ENCODE measurements at places on chromosomes 3 and 15. TPM values are rescaled to one million over a fixed set of nuclear protein-coding genes. Genes with fewer than 3 reads are reported as not detected.
A peak's percentile ranks its signal among the peaks of the same experiment; 100 is the strongest.

The ADAMTS7 gene
- total RNA-seq = 64.7 TPM

The IFT80 gene
- 22.5 TPM for total RNA-seq

- no peak for DNase-seq
These were observed 37.8 kb upstream of the MED12L start for GRCh38 chr3:151047636-151048035.

The CCDC9B gene
- total RNA-seq = 47.3 TPM

DNA sequence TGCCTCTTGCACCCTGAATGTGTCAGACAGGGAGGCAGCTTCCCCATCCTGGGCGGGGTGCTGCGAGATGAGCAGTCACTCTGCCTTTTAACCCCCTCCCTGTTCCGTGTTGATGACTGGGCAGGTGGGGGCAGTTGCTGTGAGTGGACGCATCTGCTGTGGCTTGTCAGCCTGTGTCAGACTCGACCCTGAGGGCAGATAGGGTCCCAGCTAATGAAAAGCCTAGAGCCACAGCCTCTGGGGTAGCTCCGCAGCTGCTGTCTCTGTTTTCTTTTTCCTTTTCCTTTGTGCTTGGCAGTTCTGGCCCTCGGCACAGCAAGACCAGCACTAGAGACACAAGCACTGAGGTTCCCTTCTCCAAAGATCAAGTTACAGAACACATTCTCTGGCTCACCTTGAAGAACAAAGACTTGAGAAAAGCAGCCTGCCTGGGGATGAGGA, 43.0 kb upstream of the GLCE start:
- DNase-seq = no peak

DNA sequence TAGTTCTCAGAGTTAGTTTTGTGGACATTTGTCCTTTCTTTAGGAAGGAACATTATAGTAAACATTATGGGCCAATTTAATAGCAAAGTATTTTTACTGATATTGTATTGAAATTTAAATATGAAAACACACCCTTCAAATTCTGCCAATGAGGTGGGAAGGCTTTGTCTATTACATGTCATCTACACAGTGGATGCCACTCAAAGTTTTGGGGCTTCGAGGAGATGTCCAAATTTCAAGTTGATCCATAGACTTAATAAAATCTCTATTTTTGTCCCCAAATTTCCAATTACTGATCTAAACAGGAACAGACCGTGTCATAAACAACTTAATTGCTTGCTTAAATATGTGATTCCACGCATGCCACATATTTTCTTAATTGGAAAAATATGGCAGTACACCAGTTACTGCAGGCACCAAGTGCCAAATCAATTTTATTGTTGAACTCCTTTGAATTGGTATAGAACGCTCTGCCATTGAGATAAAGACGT, 1.7 kb downstream of the SHOX2 start:
- DNase-seq = no peak

DNA sequence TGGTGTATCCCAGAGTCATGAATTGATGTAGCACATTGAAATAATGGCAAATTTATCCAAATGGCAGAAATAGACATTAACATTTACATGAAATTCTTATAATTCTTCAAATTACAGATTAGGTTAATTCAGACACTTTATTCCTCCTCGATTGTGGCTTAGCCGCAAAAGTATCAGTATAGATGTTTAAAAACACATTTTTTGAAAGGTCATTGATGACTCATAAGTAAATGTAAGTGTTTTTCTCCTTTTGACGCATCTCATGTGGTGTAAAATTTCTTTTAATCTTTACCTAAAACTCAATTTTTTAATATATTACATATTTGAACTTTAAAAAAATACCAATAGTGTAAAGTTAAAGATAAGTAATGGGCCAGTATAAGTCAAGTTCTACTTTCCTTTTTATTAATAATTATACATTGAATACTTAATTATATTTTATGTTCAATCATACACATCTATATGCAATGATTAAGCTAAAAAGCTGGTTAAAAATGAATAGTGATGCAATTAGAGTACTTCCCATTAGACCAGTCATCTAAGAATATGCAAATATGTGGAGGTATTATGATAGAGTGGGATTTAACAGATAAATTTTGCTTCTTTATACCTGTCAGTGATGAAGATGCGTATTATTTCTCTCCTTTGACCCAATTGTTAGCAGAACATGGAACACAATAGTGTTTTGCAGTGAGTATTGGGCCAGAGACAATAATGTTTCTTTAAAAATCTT, 678.1 kb upstream of the DPPA4 start:
- DNase-seq = no peak

The FMN1 gene
- total RNA-seq = 0.29 TPM

- DNase-seq = peak; percentile 11
These were observed 27.2 kb downstream of the LRRC2 start for GRCh38 chr3:46538803-46539442.

GRCh38 chr3:81033684-81034083, 727.8 kb downstream of the GBE1 start:
- no peak for DNase-seq

GRCh38 chr15:85316244-85316934, 64.0 kb upstream of the AKAP13 start:
- DNase-seq = no peak

- no peak for DNase-seq
These were observed 173.3 kb downstream of the PDZRN3 start for GRCh38 chr3:73451301-73451944.

GRCh38 chr3:168990621-168991020, 672.9 kb downstream of the MECOM start:
- no peak for DNase-seq

DNA sequence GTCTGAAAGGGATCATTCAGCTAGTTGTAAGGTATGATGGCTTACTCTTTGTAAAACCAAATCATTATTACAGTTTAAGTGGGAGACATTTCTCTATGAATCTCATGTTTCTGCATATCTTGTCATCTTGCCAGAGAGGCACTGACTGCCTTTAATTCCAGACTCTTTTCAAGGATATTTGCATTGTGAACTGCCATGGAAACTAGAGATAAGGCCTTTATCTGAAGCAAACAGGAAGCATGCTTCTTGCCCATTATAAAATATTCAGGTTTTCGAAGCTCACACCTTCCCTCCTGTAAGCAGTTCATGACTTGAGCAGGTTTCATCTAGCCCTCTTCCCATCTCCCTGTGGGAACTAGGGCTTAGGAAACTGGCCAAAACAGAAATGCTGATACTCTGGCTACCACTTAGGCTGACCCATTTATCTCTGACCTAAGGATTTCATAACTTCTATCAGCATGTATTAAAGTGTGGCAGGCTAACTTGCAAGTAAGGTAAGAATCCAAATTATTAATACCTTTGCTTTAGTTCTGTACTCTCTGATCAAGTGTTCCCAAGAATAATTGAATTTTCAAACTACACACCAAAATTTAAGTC, 326.6 kb upstream of the ALCAM start:
- DNase-seq = peak; percentile 81

DNA sequence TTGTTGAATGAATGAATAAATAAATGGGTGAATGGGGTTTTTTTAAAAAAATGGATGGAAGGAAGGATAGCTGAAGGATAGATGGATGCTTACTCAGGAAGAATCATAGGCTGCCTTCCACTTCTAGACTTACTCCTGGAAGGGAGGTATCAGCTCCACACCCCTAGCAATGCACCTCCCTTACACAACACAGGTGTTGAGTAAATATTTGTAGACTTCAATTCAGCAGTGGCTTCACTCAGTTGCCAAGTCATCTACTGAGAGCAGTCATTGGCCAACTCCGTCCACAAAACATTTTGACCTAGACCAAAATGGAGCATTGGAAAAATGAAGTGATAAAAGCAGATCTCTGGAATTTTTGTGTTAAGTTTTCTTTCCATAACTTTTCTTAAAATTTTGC, 65.5 kb upstream of the ST8SIA2 start:
- no peak for DNase-seq

GRCh38 chr3:156181509-156181908, 61.1 kb downstream of the KCNAB1 start:
- no peak for DNase-seq

DNA sequence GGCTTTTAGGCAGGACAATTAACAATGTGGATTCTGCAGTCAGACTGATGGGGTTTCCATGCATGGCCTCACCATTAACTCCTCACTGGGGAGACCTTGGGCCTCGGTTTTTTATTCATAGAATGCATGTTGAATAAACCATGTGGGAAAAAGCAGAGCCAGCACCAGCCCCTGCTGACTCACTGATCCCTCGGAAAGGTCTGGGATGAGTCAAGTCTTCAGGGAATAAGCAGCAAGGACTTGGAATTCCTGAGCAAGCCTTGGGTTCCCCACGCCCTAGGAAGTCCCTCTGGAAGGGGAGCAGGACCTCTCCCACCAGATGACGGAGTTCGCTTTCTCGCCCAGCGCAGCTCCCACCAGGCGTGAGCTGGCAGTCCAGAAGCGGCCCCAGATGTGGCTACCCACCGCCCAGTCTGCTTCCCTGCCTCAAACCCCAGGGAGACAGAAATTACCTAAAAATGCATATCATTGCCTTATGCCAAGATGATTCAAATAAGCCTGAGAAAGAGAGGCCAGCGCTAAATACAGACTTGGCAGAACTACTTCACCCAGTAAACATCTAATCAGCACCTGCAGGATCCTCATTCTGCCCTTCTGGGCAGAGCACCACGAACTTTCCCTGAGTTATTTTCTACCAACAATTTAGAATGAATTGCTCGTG, 45.4 kb downstream of the BTD start:
- DNase-seq = peak; percentile 98

- DNase-seq = no peak
These were observed 318.6 kb downstream of the FHIT start for GRCh38 chr3:60932643-60933042.

DNA sequence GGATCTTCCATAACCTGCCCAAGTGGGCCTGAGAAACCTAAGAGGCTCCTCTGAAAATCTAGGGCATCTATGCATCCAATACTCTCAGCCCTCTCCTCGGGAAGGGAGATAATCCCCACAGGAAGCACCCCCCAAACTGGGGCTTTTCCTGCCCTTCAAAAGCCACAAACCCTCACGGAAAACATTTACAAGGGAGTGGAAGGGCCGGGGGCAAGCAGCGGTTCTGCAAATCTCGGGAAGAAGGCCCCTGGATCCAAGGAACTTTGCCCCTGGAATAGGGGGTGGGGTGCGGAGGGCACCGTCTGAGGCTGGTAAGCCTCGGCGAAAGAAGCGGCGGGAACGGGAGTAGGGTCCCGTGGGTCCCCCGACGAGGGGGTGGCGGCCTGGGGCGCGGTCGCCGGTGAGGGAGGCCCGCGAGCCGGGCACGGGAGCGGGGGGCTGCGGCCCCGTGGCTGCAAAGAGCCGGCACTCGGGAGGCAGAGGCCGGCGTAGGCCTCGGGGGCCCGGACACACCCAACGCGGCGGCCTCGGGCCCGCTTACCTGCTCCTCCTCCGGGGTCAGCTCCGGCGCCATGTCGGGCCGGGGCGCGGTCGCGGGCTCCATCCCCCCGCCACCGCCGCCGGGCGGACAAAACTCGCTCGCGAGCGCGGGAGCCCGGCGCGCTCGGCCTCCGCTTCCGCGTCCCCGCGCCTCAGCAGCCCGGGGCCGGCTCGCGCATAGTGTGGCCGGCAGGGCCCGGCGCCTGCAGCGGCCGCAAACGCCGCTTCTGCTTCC, 755 bp downstream of the PTPN9 start:
- peak; percentile 11 for DNase-seq

DNA sequence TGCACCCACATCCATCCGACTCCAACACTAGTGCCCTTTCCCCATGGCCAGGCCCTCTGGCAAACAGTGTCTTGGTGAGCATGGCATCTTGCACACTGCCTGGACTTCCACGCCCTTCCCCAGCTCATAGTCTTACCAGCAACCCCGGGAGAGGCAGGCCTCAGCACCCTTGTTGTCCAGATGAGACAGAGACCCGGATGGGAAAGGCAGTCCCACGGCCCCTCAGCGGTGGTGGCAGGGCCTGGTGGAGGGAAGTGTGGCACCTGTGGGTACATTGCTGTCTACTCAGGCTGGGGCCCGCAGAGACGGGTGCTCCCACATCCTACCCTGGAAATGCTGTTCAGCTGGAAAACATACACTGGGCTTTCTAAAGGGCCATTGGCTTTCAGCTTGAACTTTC, 28.4 kb downstream of the HDAC11 start:
- DNase-seq = no peak

- DNase-seq = no peak
These were observed 1024.4 kb upstream of the CADM2 start for GRCh38 chr3:83934192-83935021.

GRCh38 chr3:143002727-143003126, 1.4 kb downstream of the U2SURP start:
- DNase-seq = no peak

The ADGRG7 gene
- not detected for total RNA-seq

GRCh38 chr3:106485217-106485616, 616.4 kb upstream of the CBLB start:
- DNase-seq = no peak

DNA sequence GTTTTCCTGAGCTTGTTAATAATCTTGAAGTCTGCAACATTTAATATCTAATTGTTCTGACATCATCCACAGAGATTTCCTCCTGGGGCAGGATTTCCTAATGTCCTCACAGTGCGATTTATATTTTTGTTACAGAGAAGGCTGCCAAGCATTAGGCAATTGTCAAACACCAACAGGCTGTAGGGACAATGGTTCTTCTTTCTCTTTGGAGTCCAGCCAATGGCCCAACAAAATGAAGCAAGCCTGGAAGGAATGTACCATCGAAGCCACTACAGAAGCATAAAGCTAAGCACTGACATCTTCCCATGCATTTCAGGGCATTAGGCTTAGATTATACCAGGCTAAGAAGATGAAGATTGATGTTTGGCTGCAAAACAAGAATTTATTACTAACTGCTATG, 173.0 kb upstream of the FRMD4B start:
- peak; percentile 11 for DNase-seq

DNA sequence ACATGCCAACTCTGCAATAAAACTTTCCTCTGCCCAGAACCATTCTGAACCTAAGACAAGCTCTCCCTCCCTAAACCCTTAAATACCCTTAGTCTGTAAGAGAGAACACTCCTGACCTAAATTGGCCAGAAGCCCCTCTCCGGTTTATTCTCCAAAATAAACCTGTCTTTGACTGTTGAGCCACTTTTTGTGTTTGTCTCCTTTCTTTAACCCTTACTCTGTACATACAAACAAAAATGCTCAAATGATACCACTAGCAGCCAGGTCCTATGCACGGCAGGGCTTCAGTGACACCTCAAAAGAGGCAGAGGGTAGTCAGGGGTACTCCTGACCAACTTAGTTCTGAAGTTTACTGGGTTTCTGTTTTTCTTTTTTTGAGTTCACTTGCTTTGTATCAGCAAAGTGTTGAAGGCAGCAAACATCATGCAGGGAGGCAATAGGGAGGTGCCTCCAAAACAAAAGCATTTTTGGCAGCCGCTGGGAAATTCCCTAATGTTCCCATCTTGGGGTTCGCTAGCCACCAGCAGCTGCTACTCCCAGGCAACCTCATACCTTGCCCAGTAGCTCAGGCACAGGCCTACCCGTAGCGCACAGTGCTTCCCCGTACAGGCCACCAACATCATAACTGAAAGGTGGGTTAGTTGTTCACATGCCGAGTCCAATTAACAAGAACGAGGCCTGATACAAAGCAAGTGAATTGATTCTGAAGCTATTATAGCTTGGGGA, 62.9 kb upstream of the GCNT3 start:
- no peak for DNase-seq

- DNase-seq = no peak
These were observed 132.3 kb upstream of the UMPS start for GRCh38 chr3:124597979-124598378.

The IL12A gene
- 1.5 TPM for total RNA-seq

Data from endothelial cell of umbilical vein (primary cell).